NCI-H1436 (cell line): ENCODE measurements at places on chromosomes 7 and 10.

- DNase-seq: no peak
These were observed 1.7 kb upstream of the MCU start for GRCh38 chr10:72690071-72690755.

DNA sequence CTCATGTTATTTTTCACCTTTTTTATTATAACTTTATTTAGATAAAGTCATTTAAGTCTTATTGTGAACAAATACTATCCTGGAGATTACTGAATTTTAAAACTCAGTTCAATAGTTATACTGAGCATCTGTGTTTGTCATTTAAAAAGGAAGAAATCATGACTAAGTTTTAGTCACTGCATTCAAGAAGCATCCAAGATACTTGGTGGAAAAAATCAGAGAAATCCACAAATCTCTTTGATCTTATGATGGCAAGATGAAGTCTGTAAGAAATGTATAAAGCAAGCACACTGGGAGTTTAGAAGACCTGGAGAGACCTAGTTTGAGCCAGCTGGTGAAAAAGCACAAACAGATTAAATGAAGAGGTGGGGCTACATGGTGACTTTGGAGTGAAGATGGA lies 529.8 kb upstream of the IGFBP3 start:
- no peak for DNase-seq

GRCh38 chr10:80861882-80862281 lies 324.2 kb downstream of the SH2D4B start:
- DNase-seq: no peak

DNA sequence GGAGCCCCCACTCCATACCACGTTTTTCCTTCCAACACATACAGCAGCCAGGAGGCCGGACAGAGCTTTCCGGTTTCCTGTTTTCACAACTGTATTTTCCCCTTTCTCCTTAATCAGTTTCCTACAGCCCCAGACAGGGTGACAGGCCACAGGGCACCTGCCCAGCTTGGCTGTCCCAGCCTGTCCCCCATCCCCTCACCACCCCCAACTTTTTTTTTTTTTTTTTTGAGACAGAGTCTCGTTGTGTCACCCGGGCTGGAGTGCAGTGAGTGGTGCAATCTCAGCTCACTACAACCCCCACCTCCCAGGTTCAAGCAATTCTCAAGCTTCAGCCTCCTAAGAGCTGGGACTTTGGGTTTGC lies 10.3 kb upstream of the HSPB1 start:
- DNase-seq: no peak

GRCh38 chr10:11882646-11883375 lies 59.7 kb downstream of the PROSER2 start:
- no peak for DNase-seq

DNA sequence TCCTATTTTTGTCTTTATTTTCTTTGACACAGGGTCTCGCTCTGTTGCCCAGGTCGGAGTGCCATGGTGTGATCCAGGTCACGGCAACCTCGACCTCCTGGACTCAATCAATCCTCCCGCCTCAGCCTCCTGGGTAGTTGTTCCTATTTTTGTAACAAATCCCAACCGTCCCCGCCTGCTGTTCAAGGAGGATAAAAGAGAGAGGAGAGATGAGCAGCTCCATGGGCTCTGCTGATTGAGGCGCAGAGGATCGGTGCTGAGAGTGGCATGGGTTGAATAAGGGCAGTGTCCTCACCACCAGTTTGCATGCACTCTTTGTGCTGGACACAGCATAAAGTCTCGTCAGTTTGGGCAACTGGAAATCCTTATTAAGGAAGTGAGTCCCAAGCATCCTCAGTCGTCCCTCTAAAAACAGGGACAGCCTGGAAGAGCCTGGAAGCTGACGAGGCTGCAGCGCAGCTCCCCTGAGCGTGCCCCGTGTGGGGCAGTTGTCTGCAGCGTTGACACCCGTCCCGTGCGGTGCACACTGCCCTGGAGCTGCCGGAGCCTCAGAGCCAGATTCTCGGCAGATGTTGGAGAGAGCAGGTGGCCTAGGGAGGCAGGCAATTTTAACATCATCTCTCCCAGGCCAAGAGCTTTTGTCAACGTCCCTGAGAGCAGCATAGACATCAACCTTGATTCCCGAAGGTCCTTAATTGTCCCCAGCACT lies 404.2 kb upstream of the RNF32 start:
- no peak for DNase-seq

DNA sequence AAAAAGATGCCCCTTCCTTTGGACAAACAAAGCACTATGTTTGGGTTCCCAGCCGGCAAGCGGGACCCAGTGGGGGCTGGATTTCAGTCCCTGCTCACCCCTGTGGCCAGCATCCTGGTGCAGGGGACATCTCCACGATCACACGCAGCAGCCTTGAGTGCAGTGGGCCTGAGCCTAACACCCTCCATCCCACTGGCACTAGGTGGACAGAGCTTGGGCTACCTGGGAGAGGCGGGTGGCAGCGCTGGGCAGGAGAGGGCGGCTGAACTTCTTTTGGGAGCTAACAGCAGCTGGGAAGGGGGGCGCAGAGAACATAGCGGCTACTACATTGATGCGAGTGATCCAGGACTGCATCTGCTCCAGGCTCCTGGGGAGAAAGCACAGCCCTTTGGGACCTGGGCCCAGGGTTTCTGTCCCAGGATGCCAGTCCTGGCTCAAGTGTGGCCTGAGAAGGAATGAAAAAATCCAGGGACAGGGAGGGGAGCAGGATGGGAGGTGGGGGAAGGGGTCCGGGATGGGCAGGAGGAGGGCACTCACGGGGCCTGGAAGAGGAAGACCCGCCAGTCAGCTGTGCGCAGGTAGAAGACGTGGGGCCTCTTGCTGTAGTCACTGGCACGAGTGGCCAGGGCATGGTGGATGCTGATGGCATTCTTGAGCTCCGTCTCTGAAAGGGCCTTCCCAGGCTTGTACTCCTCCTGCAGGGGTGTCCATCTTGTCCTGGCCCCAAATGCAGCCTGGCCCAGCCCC lies 9.0 kb downstream of the NFKB2 start:
- DNase-seq: no peak

- no peak for DNase-seq
These were observed 392.6 kb downstream of the POM121L12 start for GRCh38 chr7:53428045-53428444.

DNA sequence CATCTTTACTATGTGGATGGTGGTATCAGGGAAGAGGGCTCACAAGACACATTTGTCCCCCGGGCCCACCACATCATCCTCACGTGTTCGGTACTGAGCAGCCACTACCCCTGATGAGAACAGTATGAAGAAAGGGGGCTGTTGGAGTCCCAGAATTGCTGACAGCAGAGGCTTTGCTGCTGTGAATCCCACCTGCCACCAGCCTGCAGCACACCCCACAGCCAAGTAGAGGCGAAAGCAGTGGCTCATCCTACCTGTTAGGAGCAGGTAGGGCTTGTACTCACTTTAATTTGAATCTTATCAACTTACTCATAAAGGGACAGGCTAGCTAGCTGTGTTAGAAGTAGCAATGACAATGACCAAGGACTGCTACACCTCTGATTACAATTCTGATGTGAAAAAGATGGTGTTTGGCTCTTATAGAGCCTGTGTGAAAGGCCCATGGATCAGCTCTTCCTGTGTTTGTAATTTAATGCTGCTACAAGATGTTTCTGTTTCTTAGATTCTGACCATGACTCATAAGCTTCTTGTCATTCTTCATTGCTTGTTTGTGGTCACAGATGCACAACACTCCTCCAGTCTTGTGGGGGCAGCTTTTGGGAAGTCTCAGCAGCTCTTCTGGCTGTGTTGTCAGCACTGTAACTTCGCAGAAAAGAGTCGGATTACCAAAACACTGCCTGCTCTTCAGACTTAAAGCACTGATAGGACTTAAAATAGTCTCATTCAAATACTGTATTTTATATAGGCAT lies 9.1 kb upstream of the CSGALNACT2 start:
- no peak for DNase-seq

DNA sequence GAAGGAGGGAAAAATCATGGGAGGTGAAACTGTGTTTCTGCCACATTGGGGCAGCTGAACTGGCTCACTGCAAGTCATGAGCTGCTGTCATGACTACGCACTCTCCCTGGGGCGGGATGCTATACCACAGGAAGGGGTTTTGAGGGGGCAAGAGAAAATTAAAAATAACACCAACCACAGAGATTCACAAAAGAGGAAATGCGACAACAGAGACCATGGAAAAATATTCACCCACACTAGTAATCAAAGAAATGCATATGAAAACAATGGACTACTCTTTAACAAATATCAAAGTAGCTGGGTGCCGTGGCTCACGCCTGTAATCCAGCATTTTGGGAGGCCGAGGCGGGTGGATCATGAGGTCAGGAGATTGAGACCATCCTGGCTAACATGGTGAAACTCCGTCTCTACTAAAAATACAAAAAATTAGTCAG lies 65.2 kb upstream of the TM9SF3 start:
- no peak for DNase-seq

- no peak for DNase-seq
These were observed 41.0 kb upstream of the SAMD8 start for GRCh38 chr10:75070476-75070875.

DNA sequence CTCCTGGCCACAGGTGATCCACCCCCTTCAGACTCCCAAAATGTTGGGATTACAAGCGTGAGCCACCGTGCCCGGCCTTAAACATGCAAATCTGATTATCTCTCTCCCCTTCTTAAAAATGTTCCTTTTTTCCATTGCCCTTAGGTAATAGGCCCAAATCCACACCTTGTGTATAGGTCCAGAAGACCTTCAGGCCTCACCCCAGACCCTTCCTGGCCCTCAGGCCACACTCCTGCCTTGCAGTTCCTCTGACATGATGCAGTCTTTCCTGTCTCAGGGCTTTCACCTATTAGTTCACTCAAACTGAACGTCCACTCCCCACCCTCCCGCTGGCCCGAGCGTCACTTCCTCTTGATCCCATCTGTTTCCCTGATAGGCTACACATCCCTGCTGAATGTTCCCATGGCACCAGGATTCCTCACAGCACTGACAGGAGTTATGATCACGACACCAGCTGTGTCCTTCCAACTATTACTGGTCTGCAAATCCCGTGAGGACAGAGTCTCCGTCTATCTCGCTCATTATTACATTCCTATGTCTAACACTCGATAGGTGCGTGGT lies 46.4 kb downstream of the DENND2A start:
- DNase-seq: no peak

GRCh38 chr10:116255886-116256751 lies 16.9 kb downstream of the GFRA1 start:
- DNase-seq: no peak

GRCh38 chr10:114499630-114500190 lies 95.4 kb upstream of the AFAP1L2 start:
- DNase-seq: no peak
